Activated naive CD4-positive, alpha-beta T cell treated with anti-CD3 and anti-CD28 coated beads for 36 hours (primary cell): ENCODE measurements at places on chromosomes 6 and 20.

DNA sequence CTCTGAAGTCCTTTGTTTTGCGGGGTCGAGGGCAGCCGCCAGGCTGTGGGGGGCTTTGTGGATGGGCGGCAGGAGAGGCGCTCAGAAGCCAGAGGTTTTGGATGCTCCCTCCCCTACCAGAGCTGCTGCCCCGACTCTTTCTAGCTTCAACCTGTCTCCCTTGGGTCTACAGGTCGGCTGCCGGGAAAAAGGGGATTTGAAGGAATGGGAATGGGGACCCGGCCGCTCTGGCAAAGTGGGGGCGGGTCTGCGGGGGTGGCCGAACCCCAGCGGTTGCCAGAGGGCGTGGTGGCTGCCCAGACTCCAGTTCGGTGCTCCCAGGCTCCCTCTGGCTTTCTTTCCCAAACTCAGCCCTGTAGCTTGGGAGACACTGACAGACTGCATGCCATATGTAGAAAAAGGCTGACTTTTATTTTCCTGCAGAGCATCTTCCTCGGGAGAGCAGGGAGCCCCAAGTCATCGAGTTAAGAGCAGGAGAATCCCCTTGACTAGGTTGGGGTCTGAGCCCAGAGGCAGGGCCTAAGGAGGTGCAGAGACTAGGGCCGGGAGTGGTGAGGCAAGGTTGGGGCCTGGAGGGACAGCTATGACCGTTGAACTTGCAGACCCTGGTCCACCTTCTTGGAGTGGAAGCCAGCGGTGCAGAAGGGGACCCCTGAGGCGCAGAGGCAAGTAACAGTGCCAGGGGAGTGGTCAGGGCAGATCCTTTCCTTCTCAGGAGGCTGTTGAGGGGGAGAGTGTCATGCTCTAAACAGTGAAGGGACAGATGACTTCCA lies 1.4 kb upstream of the PPP1R18 start:
- no peak for DNase-seq

DNA sequence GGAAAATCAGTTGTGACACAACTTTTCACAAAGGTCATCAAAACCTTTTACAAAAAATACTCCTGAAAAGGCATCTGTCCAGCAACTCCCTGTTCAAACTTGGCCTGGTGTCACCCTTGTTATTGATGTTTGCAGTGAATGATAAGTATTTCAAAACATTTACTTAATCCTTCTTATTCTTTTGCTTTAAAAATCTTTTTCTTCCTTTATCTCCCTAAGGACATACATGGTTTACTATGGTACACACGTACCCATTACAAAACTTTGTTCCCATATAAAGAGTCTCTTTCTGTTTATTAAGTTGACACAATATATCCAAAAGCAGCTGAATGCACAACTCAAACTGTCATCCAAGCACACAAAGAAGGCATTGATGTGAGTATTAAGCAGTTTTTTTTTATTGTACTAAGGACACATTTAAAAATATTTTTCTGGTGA lies 17.5 kb downstream of the GSTA2 start:
- no peak for DNase-seq

- no peak for DNase-seq
Measured at GRCh38 chr6:33836806-33837469, 33.1 kb upstream of the MLN start.

- DNase-seq: no peak
Measured at GRCh38 chr6:81534934-81535465, 217.5 kb downstream of the TENT5A start.

DNA sequence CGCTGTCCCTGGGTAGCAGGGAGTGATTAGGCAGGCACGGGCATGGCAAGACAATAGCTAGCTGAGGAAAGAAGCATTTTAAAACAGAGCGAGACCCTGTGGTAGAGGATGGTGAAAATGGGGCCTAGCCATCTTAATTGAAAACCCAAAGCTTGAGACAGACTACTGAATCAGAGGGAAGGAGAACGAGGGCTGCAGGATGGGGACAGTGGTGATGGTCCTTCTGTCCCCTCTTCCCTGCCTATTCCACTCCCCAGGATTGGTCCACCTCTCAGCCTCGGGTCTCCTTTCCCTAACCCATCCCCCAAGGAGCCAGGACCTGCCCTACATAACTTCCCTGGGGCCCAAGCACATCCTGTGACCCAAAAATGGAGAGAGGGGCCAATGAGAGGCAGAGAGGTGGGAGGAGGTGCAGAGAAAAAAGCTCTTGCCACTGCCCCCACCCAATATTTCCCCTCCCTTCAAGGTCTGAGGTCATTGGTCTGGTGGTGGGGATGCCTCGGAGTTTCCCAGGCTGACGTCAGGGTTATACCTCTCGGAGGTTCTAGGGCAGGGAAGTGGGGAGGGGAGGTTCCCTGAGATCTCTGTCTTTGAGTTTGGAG lies 884 bp upstream of the CUTA start:
- DNase-seq: peak; percentile 86

GRCh38 chr6:162497389-162497788 lies 230.2 kb downstream of the PRKN start:
- no peak for DNase-seq

GRCh38 chr6:160791981-160792418 lies 90.0 kb downstream of the PLG start:
- DNase-seq: no peak

GRCh38 chr6:168347615-168348014 lies 28.0 kb upstream of the DACT2 start:
- no peak for DNase-seq

GRCh38 chr6:131043902-131044447 lies 19.1 kb downstream of the EPB41L2 start:
- DNase-seq: no peak

DNA sequence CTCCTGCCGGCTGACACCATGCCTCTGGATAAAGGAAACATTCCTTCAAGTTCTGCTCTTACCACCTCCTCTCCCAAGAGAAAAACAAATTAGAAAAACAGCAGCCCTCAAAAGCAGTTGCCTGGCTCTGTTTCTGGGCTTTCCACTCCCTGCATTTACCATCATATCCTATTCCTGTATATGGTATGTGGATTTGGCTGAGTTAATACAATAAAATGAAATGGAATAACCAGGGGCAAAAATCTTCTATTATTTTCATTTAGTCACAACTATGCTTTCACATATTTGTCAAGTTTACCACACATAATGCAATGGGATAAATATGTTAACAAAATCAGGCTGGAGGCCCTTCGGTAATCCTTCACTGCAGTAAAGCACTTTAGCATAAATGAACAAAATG lies 34.3 kb downstream of the COL12A1 start:
- DNase-seq: no peak

GRCh38 chr6:105874835-105875626 lies 211.1 kb upstream of the PRDM1 start:
- no peak for DNase-seq

GRCh38 chr6:91562955-91563354 lies 976.1 kb upstream of the MAP3K7 start:
- no peak for DNase-seq

DNA sequence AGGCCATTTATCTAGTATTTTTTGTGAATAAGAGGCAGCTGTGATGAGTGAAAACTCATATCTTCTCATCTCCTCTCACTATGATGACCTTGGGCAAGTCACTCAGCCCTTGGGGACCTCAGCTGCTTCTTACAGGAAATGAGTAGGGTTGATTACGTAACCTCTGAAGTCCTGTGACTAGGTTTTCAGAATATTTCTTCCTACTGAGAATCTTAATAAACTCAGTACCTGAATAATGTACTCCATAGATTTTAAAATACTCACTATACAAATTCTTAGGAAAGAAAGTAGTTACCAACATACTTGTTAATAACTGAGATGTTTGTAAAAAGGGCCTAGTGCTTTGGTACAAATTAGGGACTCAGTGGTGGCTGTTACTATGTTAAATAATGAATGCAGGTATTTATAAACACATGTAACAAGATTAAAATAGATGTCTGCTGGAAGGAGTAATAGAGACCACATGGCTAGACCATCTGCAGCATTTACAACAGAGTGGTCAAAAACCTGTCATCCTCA lies 60.9 kb downstream of the RPRD1B start:
- peak; percentile 35 for DNase-seq

GRCh38 chr6:89745716-89746115 lies 73.9 kb downstream of the MDN1 start:
- DNase-seq: no peak

- no peak for DNase-seq
Measured at GRCh38 chr20:49285233-49285668, 7.4 kb upstream of the ZNFX1 start.

- DNase-seq: no peak
Measured at GRCh38 chr6:134517868-134518267, 200.0 kb upstream of the SGK1 start.

- DNase-seq: no peak
Measured at GRCh38 chr6:2796861-2797260, 31.7 kb downstream of the WRNIP1 start.

DNA sequence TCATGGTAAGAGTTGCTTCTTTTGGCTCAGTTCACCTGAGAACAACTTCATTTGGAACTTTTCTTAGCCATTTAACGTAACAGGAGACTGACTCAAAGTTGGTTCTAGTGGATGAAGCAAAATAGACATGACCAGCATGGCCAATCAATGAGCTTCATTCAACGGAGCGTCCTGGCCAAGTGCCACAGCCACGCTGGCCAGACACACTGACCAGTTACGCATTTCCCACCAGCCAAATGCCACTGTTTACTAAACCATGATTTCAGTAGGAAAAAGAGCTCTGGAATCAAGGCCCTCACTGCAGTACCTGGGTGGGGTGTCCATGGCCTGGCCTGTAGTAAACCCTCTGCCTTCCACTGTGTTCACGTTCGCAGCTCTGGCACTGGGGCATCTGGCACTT lies 80.4 kb downstream of the POPDC3 start:
- DNase-seq: no peak

- no peak for DNase-seq
Measured at GRCh38 chr6:22954749-22955385, 385.5 kb downstream of the HDGFL1 start.

DNA sequence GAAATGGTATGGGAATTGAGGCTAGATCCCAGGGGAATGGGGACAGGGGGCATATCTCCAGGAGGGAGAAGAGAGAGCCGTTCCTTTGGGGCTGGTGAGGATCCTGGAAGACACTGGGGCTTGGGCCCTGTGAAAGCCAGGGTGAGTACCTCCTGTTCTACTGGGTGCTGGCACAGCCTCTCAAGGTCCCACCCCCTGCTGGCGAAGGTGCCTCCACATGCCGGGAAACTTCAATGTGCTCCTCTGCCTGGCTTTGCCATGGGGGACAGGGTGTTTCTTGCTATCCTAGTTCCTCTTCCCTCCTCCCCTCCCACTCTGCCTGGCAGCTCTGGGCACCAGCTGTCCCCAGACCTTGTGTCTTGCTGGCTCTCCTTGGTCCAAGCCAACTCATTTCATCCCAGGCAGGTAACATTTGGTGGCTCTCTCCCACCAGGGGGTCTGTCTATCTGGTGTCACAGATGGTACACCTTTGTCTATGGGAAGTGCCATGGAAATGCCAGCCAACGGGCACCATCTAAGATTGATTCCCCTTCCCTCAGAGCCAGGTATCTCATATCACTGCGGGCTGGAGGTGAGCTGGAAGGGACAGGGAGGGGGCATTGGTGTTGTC lies 56.8 kb downstream of the MDGA1 start:
- DNase-seq: no peak

GRCh38 chr6:22636452-22636851 lies 67.1 kb downstream of the HDGFL1 start:
- no peak for DNase-seq

- DNase-seq: peak; percentile 36
Measured at GRCh38 chr6:7282097-7282906, 30.7 kb downstream of the SSR1 start.

DNA sequence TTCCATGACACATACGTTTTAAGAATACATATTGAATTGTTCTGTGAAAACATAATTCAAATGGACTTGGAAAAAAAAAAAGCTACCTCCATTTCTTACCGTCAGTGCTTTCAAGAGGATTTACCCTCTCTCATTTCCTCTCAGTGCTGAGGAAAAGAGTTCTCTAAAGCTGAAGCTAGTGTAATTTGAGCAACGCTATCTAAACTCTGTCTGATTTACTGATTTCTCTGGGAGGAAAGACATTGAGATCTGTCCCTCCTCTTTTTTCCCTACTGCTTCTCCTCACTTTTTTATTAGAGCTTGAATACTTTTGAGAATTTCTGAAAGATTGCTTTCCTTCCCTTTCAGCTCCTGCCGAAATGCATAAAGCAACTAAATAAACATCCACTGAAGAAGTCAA lies 41.2 kb upstream of the GRIK2 start:
- no peak for DNase-seq

- no peak for DNase-seq
Measured at GRCh38 chr6:64807785-64808184, 899.2 kb downstream of the EYS start.
